ENCODE measurements at places on chromosomes 1 and 21. TPM values are rescaled to one million over a fixed set of nuclear protein-coding genes. Genes with fewer than 3 reads are reported as not detected.

GRCh38 chr1:22851517-22851916 lies 121.1 kb downstream of the LACTBL1 start:
- no peak overlapping the region for H3K27ac ChIP-seq
- H3K4me1 ChIP-seq = no peaks in the 10 kb centered on the region
- H3K27me3 ChIP-seq = peaks cover 13% of the 10 kb centered on the region
- no peak for DNase-seq
- H3K4me3 ChIP-seq = no peak overlapping the region
- H3K36me3 ChIP-seq = no peaks in the 10 kb centered on the region

Gene UBE2Q1
- total RNA-seq = 87.4 TPM

DNA sequence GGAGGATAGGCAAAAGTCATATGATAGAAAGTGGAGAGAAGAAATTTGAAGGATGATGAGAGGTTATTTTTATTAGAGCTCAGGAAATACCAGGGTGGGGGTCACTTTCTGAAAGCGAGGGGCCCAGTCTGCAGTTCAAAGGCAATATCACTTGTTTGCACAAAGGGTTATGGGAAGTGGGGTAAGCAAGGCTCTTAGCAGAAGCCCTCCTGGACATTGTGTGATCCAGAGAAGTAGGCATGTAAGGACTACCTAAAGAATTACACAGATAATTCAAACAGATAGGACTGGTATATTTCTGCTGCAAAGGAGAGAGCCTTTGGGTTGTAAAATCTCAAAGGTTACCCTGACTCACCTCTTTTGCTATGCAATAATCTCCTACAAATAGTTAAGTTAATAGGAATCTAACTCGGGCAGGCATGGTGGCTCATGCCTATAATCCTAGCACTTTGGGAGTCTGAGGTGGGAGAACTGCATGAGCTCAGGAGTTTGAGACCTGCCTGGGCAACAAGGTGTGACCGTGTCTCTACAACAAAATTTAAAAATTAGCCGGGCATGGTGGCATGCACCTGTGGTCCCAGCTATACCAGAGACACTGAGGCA lies 25.2 kb upstream of the PRRC2C start:
- no peaks in the 10 kb centered on the region for H3K4me1 ChIP-seq
- H3K4me3 ChIP-seq = no peak overlapping the region
- no peaks in the 10 kb centered on the region for H3K36me3 ChIP-seq
- no peaks in the 10 kb centered on the region for H3K27me3 ChIP-seq

DNA sequence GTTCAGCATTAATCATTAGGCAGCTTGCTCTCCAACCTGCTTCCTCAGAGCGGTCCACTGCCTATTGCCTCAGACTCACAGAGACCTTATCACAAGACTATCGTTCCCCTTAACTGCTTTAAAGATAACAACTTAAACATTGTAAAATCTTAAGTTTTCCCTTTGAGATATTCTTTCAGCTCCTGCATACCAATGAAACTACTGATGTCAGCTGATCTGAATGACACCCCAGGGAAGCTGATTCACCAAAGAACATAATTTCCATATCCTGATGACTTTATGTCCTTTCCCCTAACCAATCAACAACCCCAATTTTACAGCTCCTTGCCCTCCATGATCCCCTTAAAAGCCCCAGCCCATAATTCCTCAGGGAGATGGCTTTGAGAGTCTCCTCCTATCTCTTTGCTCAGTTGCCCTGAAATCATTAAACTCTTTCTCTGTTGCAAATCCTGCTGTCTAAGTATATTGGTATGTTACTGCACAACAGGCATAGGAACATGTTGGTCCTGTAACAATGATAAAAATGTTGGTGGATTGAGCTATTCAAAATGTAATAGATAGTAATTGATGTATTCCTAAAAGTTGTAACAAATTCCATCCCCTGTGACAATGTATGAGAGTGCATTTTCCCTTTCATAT lies 621.4 kb upstream of the RGS18 start:
- H3K4me3 ChIP-seq = no peak overlapping the region
- H3K4me1 ChIP-seq = no peaks in the 10 kb centered on the region
- H3K27me3 ChIP-seq = no peaks in the 10 kb centered on the region
- no peak for DNase-seq
- no peaks in the 10 kb centered on the region for H3K36me3 ChIP-seq
- no peak overlapping the region for H3K27ac ChIP-seq

GRCh38 chr1:206420471-206420870 lies 49.8 kb upstream of the IKBKE start:
- no peak overlapping the region for H3K4me3 ChIP-seq
- no peak for DNase-seq
- H3K27me3 ChIP-seq = no peaks in the 10 kb centered on the region
- no peak overlapping the region for H3K27ac ChIP-seq
- no peaks in the 10 kb centered on the region for H3K4me1 ChIP-seq
- peaks cover 7% of the 10 kb centered on the region for H3K36me3 ChIP-seq

GRCh38 chr1:216600730-216601609 lies 122.3 kb downstream of the ESRRG start:
- H3K4me3 ChIP-seq = no peak overlapping the region
- H3K27me3 ChIP-seq = peaks cover 30% of the 10 kb centered on the region
- peak; percentile 1 for DNase-seq
- H3K27ac ChIP-seq = no peak overlapping the region
- H3K36me3 ChIP-seq = no peaks in the 10 kb centered on the region
- H3K4me1 ChIP-seq = peaks cover 3% of the 10 kb centered on the region

GRCh38 chr21:25171438-25171837 lies 435.8 kb downstream of the MRPL39 start:
- DNase-seq = no peak
- H3K4me1 ChIP-seq = no peaks in the 10 kb centered on the region
- H3K27me3 ChIP-seq = no peaks in the 10 kb centered on the region
- no peak overlapping the region for H3K27ac ChIP-seq

GRCh38 chr1:117600325-117600943 lies 5.4 kb upstream of the TENT5C start:
- no peak for DNase-seq
- H3K27ac ChIP-seq = no peak overlapping the region
- no peaks in the 10 kb centered on the region for H3K36me3 ChIP-seq
- no peak overlapping the region for H3K4me3 ChIP-seq

- H3K4me3 ChIP-seq = no peak overlapping the region
- peaks cover 27% of the 10 kb centered on the region for H3K4me1 ChIP-seq
- H3K36me3 ChIP-seq = peaks cover 43% of the 10 kb centered on the region
- H3K27me3 ChIP-seq = no peaks in the 10 kb centered on the region
- DNase-seq = no peak
- H3K27ac ChIP-seq = no peak overlapping the region
Observed at GRCh38 chr1:236836157-236836556, 41.1 kb downstream of the MTR start.

Gene TEDDM1
- not detected for total RNA-seq

GRCh38 chr1:55234016-55234415 lies 18.9 kb upstream of the USP24 start:
- no peak overlapping the region for H3K27ac ChIP-seq
- peaks cover 3% of the 10 kb centered on the region for H3K4me1 ChIP-seq
- peaks cover 10% of the 10 kb centered on the region for H3K27me3 ChIP-seq
- H3K36me3 ChIP-seq = no peaks in the 10 kb centered on the region
- no peak overlapping the region for H3K4me3 ChIP-seq

Gene GBP6
- 0.23 TPM for total RNA-seq

DNA sequence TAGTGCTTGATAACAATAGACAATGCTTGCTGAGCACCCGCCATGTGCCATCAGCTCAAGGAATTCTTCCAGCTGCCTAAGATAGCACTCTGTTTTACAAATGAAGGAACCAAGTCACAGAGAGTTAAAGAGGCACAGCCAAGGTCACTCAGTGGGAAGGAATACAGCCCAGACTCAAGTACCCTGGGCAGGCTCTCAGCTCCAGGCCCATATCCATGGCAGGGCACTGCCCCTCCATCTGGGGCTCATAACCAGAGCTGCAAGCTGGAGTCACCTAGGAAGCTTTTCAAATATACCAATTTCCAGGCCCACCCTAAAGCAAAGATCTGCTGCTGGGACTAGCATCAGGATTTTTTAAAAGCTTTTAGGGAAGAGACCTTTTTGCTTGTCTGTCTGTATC lies 1.6 kb downstream of the CLEC20A start:
- H3K27me3 ChIP-seq = no peaks in the 10 kb centered on the region
- no peaks in the 10 kb centered on the region for H3K4me1 ChIP-seq
- DNase-seq = no peak
- no peak overlapping the region for H3K27ac ChIP-seq
- H3K4me3 ChIP-seq = no peak overlapping the region

- peaks cover 10% of the 10 kb centered on the region for H3K4me1 ChIP-seq
- no peaks in the 10 kb centered on the region for H3K36me3 ChIP-seq
- no peak for DNase-seq
- H3K27ac ChIP-seq = no peak overlapping the region
Observed at GRCh38 chr1:147904726-147905125, 2.1 kb downstream of the GJA8 start.

- peaks cover 12% of the 10 kb centered on the region for H3K4me1 ChIP-seq
- H3K36me3 ChIP-seq = peaks cover 2% of the 10 kb centered on the region
Observed at GRCh38 chr1:1032424-1032823, 12.5 kb downstream of the AGRN start.

Gene CDKN2C
- 13.6 TPM for total RNA-seq

Gene AZIN2
- 3.6 TPM for total RNA-seq

DNA sequence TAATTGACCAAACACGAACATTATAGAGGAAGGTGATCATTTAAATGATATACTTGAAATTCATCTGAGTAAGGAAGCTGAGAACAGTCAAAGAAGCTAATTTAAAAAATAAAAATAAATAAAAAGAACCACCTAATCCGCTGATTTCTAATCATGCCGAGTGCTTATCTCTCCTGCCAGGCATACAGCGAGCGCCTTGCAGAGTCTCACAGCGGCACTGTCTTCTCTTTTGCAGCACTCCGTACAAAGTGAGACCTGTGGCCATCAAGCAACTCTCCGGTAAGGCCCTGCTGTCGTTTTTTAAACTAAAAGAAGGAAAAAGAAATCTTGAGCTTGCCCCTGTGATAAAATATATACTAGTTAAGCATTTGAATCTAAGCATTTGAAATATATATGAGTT lies 45.3 kb downstream of the PDE9A start:
- H3K36me3 ChIP-seq = peaks cover 3% of the 10 kb centered on the region
- no peaks in the 10 kb centered on the region for H3K27me3 ChIP-seq
- no peak overlapping the region for H3K4me3 ChIP-seq
- no peaks in the 10 kb centered on the region for H3K4me1 ChIP-seq
- H3K27ac ChIP-seq = no peak overlapping the region

GRCh38 chr1:182206626-182207239 lies 145.2 kb upstream of the ZNF648 start:
- no peak overlapping the region for H3K27ac ChIP-seq
- H3K36me3 ChIP-seq = no peaks in the 10 kb centered on the region
- no peak overlapping the region for H3K4me3 ChIP-seq
- DNase-seq = no peak

DNA sequence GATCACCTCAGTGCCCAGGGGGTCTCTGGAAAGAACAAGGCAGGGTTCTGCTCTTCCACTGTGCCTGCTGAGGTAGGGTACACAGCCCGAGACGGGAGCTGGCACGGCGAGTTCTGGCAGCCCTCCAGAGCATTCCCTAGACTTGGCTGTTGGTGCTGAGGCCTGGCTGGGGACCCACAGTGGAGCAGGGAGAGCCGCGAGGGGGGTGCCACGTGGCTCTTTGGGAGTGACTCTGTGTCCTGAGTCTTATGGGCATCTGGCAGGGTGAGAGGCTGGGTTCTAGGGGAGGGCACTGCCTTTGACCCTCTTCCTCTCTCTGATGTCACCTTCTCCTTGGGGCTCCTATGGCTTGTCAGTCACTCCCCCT lies 336.4 kb downstream of the CAMTA1 start:
- no peaks in the 10 kb centered on the region for H3K4me1 ChIP-seq
- no peak overlapping the region for H3K27ac ChIP-seq

DNA sequence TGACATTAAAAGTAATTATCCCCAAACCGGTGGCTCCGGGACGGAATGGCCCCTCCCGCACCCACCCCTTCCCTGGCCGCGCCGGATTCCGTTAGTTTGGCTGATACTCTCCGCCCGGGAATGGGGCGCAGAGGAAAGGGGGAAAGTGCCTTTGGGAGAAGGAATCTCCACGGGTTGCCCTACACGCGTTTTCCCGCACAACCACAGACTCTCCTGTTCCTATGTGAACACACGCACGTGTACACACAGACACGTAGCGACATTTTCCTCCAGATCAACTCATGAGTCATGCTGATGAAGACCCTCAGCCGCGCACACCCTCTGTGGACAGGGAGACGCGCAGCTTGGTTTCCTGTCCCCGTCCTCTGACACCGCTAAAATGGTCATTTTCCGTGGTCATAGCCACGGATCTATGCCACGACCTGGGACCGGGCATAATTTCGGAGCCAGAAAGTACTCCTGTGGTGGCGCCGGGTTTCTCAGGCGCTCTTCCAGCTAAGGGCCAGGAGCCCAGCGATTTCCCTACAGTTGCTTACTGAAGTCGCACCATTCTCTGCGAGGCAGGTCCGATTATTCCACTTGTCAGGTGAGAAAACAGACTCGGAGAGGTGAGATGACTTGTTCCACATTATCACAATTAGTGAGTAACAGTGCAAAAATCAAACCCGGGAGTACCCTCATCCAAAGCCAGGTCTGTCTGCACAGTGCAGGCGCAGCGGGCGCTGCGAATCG lies 4.0 kb upstream of the DMRTA2 start:
- no peak for DNase-seq
- H3K27ac ChIP-seq = no peak overlapping the region
- H3K4me1 ChIP-seq = peaks cover 44% of the 10 kb centered on the region

Gene CFAP141
- not detected for total RNA-seq

Gene PTCH2
- total RNA-seq = 1.0 TPM

Gene RAD54L
- total RNA-seq = 66.3 TPM

DNA sequence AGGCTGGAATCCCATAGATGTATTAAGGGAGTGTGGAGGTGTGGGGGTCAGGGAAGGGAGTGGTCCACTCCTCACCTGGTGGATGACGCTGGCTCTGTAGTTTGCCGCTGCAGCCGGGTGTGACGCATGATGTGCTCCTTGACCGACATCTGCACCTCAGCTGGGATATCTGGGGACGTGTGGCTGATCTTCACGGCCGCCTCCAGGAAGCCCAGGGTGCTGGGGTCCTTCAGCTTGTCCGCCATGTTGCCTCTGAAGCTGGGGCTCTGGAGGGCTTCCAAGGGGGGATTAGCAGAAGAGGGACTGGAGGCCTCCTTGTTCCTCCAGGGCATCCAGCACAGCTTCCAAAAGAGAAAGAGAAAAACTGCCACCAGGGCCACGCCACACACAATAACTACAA lies 14.1 kb downstream of the SYT6 start:
- H3K4me3 ChIP-seq = no peak overlapping the region
- H3K27ac ChIP-seq = no peak overlapping the region
- H3K36me3 ChIP-seq = no peaks in the 10 kb centered on the region
- no peaks in the 10 kb centered on the region for H3K4me1 ChIP-seq
- peaks cover 3% of the 10 kb centered on the region for H3K27me3 ChIP-seq

DNA sequence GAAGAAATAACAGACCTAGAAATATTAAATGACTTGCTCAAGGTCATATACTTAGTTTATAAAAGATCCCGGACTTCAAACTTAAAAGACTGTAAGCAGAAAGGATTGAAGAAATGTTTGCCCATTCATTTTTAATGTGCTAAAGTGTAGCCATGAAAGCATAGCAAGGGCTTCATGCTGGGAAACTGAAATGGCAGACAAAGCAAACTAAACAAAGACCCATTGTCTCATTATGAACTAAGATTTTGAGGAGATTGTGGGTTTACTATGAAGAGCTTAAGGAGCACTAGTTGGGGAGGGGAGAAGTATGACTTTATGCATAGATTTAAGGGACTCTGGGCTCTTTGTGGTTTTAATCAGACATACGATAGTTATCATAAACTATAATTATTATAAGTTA lies 26.3 kb downstream of the ADAMTS1 start:
- no peak overlapping the region for H3K27ac ChIP-seq
- no peaks in the 10 kb centered on the region for H3K36me3 ChIP-seq
- peaks cover 18% of the 10 kb centered on the region for H3K27me3 ChIP-seq
- H3K4me1 ChIP-seq = no peaks in the 10 kb centered on the region
- no peak for DNase-seq
- no peak overlapping the region for H3K4me3 ChIP-seq

Gene TPTE
- total RNA-seq = not detected

Gene DCST1
- not detected for total RNA-seq

Measured in activated naive CD8-positive, alpha-beta T cell treated with anti-CD3 and anti-CD28 coated beads for 36 hours (primary cell).